ENCODE measurements at places on chromosomes 1 and 21.

DNA sequence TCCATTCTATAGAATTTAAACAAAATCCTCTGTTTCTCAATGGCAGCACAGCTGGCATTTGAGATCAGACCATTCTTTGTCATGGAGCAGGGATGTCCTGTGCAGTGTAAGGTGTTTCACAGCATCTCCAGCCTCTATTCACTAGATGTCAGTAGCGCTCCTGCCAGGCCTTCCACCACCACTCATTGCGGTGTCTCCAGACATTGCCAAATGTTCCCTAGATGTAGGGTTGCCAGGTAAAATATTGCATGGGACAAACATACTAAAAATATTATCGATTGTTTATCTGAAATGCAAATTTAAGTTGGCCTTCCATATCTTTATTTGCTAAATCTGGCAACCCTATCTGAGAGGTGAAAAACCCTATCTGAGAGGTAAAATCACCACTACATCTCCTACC, 11.7 kb downstream of the ITLN2 start:
- DNase-seq, result peak; percentile 14

DNA sequence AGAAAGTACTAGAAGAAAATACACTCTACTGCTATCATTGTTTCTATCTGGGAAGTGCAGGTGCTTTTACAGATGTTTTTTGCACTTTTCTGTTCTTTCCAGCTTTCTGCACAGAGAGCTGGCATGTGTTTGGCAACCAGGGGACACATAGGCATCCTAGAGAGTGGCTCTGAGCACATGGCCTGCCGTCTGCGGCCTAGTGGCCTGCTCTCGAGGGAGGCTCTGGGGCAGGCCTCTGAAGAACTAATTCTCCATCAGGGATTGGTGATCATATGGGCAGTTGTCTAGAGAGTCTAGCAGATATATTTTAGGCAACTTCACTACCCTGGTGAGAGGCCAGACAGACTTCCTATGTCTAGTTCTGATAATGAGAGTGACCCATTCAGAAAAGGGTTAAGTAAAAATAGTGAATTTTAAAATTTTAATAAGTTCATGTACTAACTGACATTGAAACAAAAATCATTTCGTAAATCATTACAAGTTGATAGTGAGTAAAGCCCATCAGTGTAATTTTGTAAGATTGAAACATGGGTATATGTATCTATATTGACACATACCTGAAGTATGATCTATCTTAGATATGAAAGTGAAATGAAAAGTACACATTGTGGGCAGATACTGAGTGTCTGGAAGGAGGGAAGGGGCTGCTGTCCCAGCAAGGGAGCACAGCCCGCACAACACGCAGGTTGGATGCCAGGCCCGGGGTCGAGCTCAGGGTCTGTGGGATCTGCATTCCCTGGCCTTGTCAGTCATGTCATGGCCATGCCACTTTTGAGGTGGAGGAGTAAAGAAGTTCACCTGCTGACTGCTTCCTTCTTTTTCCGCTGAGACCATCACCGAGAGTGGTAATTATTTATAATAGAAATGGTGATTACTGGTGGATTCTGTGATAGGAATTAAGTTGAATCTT, 79.8 kb downstream of the PCBP3 start:
- DNase-seq, result no peak

- no peak for DNase-seq
Observed at GRCh38 chr1:156895927-156896326, 2.4 kb downstream of the PEAR1 start.

- DNase-seq, result no peak
Observed at GRCh38 chr1:162383516-162383915, 2.0 kb downstream of the C1orf226 start.

GRCh38 chr1:187985897-187986654, 1157.3 kb downstream of the PLA2G4A start:
- DNase-seq, result no peak

DNA sequence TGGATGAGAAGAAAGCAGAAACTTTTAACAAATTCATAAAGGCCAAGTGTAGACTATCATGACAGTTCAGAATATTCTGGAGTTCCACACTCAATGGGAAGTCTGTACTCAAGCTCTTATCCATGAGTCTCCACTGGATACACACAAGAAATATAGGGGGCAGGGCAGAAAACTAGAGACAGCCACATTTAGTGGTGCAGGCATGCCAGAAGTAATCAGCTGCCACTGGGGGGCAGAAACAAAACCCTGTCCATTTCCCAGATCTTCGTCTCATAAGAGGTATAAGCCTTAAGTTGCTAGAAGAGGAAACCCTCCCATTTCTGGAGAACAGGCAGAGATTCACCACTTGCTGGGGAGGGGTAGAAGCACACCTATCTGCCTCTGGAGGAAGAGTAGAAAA, 166.8 kb upstream of the GALNT2 start:
- DNase-seq, result no peak

DNA sequence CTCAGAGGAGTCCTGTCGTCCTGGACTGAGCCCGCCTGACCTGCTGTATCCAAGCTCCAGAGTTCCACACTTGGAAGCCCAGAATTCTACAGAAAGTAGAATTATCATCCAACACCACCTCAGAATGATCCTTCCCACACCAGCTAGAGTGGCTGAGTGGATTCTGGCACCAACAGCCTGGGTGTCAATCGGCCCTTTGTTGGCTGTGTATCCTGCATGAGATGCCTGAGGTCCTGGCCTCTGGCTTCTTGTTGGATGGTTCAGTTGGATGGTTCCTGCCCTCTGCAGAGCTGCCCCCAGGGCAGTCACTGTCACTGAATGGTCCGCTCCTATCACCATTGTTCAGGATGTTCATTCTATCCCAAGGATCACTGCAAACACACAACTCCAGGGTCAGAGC, 49.8 kb downstream of the PGBD5 start:
- DNase-seq, result no peak

DNA sequence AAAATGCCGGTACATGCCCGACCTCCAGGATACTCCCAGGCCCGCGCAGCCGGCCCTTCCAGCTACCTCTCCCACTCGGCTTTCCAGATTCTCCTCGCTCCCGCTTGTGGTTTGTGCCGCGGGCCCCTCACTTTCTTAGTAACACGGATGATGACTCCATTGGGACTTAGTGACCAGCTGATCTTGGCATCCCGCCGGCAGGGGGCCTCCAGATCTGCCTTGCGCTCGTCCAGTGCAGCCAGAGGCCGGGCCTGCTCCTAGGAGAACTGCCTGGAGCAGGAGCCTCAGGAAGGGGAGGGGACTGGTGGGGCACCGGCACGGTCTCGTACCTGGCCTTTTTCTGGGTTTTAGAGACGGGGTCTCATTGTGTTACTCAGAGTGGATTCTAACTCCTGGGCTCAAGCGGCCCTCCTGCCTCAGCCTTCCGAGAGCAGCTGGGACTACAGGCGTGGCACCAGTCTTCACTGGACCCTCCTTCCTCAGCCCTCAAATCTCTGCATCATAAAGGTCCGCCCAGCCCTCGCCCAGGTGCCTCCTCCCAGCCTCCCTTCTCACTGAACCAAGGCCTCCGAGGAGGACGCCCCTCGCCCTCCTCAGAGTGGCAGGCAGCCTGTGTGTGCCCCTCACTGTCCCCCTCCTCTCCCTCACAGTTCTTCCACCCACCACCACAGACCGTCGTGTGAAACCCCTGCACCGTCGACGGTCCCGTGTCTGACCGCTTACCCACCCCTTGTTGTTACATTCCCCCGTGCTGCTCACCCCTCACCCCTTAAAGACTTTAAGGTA, 78.6 kb downstream of the SLC25A24 start:
- DNase-seq, result peak; percentile 6

DNA sequence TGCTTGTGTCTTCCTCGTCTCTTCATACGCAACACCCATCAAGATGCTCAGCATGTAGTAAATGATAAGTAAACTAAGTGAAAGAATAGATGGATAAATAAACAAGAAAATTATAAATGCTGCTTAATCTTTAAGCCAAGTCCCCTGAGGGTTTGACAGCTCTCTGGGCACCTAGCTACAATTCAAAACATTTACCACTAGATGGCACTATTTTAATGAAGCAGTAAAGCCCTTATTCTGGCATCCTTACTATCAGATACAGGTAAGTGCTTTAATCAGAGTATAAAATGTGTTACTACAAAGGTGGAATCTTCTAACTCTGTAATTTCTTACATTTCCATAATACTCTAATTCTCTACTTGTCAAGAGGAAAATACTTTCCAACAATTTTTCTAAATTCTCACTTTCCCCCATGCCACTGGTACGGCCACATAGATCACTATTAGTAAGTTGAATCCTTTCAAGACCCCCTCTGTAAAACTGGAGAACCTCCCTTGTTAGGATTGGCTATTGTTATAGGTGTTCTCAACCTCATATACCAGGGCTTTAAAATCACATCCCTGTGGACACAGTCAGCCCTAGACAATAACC, 137.8 kb downstream of the BARHL2 start:
- peak; percentile 18 for DNase-seq

DNA sequence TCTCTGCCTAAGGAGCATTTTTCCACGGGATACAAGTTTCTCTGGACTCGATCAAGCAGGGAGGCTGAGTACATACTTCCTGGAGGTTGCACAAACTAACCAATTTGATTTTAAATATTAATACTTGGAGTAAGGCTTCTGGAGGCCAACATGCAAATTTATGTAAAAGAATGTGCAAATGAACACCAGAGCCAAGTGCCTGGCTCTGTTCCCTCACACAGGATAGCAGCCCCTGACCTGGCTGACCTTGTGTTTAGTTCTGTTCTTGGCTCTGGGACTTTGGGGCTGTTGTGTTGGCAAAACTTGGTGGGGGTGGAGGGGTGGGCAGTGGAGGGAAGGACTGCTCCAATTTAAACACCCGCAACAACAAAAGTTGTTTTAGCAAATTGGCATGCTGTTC, 34.2 kb downstream of the CNIH3 start:
- no peak for DNase-seq

- no peak for DNase-seq
Observed at GRCh38 chr1:206498685-206499084, 8.6 kb upstream of the RASSF5 start.

GRCh38 chr1:1419363-1419812, 1.7 kb downstream of the ANKRD65 start:
- no peak for DNase-seq

- DNase-seq, result no peak
Observed at GRCh38 chr1:55981010-55981650, 598.2 kb downstream of the PLPP3 start.

GRCh38 chr1:118275472-118276115, 90.6 kb upstream of the SPAG17 start:
- DNase-seq, result no peak

GRCh38 chr1:161073474-161074121, 3.9 kb upstream of the ARHGAP30 start:
- peak; percentile 50 for DNase-seq

DNA sequence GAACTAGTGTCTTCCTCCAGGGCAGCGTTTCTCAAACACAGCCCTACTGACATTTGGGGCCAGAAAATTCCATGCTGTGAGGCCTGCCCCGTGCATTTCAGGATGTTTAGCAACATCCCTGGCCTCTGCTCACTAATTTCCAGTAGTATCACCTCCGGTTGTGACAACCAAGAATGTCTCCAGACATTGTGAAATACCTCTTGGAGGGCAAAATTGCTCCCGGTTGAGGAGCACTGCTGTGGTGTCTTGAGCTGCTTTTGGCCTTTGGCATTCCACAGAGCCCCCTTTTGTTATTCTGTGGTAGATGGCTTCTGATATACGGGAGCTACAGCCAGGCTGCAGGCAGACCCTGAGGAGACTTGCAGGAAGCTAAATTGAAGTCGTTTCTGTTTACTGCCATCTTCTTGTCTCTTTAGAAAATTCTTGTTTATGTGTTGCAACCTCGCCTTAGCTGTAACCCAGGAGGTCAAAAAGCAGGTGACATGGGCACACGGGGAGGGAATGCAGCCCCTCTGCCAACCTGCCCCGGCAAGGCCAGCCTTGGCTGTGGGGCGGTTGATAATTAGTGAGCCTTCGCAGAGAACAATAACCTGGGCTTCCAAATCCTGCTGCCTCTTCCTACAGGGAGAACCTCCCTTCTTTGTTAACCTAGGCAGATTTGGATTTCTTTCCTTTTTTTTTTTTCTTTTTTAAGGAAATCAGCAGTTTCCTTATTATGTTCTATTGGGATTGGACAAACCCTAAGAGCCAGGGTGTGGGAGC, 74.7 kb upstream of the AKT3 start:
- DNase-seq, result no peak

GRCh38 chr1:47911424-47911823, 85.8 kb downstream of the TRABD2B start:
- no peak for DNase-seq

DNA sequence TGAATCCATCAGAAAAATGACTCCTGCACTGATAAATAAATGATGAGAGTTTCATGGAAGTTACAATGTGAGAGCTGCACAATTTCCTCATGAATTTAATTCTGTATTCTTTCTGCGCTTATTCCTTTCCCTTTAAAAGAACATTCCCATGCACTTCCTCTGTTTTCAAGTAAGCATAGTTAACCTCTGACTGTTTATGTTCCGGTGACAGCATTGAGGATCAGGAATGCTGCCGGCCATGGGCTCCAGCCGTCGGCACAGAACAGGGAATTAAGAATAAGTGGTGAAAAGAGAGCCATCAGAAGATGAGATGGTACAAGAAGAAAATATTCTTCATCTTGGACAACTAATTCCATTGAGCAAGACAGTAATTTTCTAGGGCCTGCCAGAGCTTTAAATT, 65.3 kb downstream of the SUSD4 start:
- DNase-seq, result no peak

GRCh38 chr21:25359724-25360123, 247.6 kb downstream of the MRPL39 start:
- no peak for DNase-seq

GRCh38 chr1:77100875-77101274, 118.4 kb downstream of the PIGK start:
- no peak for DNase-seq

DNA sequence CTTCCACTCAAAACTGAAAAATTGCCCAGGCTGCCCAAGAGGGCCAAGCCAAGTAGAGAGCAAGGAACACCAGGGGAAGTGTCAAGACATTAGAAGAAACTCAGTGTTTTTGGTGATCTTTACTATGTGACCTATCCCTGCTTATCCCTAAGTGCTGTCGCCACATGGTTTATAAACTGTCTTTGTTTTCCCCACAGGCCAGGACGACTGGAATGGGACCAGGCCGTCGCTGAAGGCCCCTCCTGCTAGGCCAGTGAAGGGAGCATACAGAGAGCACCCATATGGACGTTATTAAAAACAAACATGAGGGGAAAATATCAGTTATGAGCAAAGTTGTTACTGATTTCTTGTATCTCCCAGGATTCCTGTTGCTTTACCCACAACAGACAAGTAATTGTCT, 28.7 kb downstream of the KHDRBS1 start:
- no peak for DNase-seq

Data from HepG2 (cell line).